ENCODE measurements at places on chromosomes 5 and 9. TPM values are rescaled to one million over a fixed set of nuclear protein-coding genes. Genes with fewer than 3 reads are reported as not detected.

OTP gene
- total RNA-seq = not detected

BTNL9 gene
- 15.4 TPM for total RNA-seq

GRCh38 chr9:120713257-120714087 lies 798 bp downstream of the MEGF9 start:
- peak; percentile 29 for DNase-seq

- peak; percentile 20 for DNase-seq
Observed at GRCh38 chr5:141208478-141208877, at the start of gene PCDHB12. TSS of gene PCDHB12 (plus strand) at chr5:141208719. CDS start at chr5:141208908, 189 bp downstream.

DNA sequence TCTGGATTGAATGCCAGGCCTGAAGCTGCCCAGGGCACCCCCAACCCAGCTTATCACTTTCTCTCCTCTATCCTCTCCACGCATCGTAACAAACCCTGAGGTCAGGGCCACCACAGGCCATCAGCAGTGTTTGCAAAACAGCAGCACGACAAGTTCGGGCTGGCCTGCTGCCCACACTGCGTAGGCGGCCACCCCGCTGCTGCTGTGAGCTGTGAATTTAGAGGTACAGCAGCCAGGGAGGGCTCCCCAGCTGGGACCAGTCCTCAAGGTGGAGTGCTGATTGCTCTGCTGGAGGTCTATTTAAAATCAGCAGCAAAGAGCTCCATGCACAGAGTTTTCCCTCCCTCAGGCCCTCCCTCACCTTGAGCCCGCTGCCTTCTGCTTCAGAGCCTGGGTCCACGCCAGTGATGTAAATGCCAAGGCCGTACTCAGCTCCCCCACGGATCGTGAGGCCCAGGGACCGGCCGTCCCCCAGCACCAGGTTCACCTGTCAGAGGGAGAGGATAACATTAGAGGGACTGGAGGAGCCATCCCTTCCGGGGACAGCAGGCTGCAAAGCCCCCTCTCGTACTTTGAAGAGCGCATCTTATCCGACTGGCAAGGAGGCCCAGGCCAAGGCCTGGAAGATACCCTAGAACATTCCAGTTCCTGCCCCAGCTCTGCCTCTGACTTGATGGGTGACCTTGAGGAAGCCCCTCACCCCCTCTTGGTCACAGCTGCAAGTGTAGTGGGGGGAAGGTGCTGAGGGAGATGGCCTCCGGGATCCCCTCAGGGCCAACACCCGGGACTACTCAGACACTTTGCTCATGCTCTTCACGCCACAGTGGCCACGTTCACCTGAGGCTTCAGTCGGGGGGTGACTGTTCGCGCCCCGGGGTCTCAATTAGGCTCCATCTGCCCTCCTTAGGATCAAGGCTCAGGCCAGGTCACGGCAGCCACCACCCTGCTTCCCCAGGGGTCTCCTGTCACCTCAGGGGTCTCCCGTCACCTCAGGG lies 39.1 kb downstream of the WHRN start:
- DNase-seq = no peak
